ENCODE measurements at places on chromosomes 3 and 15.

GRCh38 chr3:9834520-9835380 is 9.1 kb downstream of the RPUSD3 start:
- DNase-seq = no peak

- no peak for DNase-seq
These were observed 21.0 kb upstream of the MOBP start for GRCh38 chr3:39446444-39446843.

- DNase-seq = no peak
These were observed 4.6 kb downstream of the THPO start for GRCh38 chr3:184373422-184373821.

- no peak for DNase-seq
These were observed 1005.8 kb upstream of the NR2F2 start for GRCh38 chr15:95324656-95325055.

- DNase-seq = no peak
These were observed 103.4 kb downstream of the SEC22A start for GRCh38 chr3:123305192-123305591.

DNA sequence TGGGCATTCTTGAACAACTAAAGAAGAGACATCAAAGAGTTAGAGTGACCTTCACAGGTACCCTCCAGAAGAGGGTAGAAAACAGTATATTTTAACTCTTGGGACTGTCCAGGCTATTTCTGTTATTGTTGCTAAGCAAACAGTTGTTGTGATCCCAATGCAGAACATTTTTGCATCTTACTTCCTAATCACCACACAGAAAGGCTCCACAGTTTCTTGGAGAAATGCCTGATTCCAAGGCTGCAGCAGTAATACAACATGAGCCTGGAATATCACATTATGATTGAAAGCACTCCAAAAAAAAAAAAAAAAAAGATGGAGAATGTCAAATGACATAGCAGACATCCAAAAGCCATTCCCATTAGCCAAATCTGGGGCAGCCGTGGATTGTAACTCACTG is 195.6 kb downstream of the CTNNB1 start:
- no peak for DNase-seq

- no peak for DNase-seq
These were observed at the start of gene UBA7 for GRCh38 chr3:49813497-49814174. Gene UBA7 (minus strand): TSS chr3:49813953. CDS start chr3:49813787, 166 bp downstream.

DNA sequence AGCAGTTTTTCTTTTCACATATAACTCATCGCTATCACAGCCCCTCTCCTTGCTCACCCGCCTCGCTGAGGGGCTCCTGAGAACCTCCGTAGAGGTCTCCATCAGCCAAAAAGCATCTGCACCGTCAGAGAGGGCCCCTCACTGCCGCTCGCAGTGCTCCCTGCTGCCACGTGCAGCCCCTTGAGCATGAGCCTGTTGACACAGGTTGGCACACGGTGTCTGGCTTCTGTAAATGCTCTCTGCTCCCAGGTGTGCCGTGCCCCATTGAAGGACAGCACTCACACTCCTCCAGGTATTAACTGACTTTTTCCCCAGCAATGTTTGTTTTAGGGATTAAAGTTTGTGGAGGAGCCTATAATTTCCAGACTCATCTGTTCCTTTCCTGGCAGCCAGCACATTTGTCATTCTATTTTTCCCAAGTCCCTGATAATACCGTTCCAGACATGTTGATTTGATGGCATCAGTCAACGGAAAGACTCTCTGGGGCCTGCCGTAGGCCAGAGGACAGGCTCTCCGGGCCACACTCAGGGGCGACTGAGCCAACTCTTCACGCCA is 2.1 kb upstream of the FURIN start:
- no peak for DNase-seq

GRCh38 chr15:87846746-87847145 is 409.8 kb downstream of the NTRK3 start:
- no peak for DNase-seq

DNA sequence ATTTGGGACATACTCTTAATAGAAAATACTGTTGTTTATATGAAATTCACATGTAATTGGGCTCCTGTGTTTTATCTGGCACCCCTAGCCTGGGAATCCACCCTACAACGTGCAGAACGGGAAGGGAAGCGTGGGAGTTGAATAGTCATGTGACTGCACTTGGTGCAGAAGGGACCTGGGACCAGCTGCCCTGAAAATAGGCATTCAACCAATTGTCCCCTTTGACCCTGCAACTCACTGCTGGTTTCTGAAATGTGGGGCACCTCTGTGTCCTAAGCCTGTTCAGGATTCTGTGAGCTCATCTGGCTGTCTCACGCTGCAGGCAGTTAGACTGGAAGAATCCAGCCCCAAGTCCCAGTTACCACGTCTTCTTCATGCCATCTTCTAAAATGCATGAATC is 79.7 kb downstream of the CACNA2D3 start:
- DNase-seq = no peak

DNA sequence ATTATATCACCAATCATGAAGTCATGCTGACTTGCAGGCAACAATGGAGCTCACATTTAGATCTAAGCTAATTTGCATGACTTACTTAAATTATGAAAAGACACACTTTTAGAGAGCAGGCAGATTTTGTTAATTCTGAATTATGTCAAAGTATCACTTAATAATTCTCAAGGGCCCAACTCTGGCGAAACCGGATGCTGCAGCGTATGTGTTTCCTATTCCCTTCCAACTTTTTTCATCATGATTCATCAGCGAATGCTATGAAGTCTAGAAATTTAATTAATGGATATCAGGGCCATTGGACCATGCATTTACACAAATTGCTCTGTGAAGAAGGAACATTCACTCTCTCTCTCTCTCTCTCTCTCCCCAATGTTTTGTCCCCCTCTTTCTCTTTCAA is 63.5 kb upstream of the GOLGA8A start:
- DNase-seq = no peak

Data from non-pigmented ciliary epithelial cell (primary cell).